Cerebellar nuclear complex (tissue), 1 donor: ENCODE measurements at places on chromosomes 12 and 14.

DNA sequence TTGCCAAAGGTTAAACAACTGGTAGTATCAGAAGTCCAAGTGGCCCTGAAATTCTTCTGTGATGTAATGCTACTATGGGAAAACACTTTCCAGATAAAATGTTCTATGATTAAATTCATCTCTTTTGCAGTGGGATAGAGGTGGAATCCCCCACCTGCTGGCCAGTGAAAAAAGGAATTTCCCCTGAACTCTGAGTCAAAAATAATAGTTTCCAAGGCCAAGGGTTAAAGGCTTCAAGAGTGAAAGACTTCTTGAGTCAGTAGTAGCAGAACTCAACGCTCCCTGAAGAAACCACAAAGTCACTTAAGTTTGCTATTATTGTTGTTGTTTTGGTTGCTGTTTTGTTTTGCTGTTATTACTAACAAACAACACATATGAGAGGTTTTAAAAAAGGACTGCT lies 330.8 kb downstream of the SOX5 start:
- no peak for DNase-seq

GRCh38 chr14:99231850-99232713 lies 39.9 kb downstream of the BCL11B start:
- DNase-seq, result no peak

- DNase-seq, result no peak
Observed at GRCh38 chr12:26988703-26989102, 25.5 kb downstream of the TM7SF3 start.

DNA sequence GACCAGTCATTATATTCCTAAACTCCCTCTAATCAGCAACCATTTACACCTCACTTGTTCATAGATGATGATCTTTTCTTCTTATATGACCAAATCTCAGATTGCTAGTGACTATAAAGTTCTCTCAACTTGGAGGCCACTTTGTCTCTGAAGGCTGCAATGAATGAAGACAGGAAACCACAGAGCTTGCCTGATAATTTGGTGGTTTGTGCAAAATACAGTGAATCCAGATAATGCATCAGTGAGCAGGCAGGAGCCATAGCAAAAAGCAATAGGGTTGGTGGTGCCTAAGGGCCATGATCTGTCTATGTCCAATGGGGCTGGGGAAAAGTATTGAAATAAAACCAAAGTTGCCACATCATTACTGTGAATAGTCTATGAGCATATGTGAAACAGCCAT lies 123.8 kb upstream of the LRFN5 start:
- DNase-seq, result no peak

DNA sequence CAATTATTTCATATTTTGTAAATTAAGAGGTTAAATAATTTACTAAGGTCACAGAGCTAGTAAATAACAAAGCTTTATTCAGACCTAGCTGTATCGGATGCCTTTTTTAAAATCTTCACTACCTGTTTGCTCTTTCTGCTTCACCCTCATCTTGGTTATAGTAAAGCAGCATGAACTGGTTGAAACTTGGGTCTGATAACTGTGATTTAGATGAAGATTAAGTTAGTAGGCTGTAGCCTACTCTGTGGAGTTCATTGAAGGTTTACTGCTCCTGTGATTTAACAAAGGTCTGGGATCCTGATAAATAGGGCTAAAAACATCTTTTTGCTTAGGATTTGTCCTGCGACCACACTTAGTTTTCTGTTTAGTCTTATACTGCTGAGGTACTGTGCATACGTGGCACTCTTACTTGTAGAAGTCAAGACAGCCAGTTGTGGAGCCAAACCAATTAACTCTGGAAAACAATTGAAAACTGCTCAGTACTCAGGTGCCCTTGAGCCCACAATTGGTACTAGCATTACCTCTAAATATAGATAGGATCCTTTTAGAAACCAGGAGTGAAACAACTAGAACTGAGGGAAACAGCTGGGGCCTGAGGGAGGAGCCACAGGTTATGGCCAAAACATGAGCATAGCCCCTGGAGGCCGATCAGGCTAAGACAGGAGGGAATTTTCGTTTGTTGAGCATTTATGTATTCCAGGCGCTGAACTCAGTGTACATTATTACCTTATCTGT lies 2.3 kb downstream of the SPATS2 start:
- no peak for DNase-seq

DNA sequence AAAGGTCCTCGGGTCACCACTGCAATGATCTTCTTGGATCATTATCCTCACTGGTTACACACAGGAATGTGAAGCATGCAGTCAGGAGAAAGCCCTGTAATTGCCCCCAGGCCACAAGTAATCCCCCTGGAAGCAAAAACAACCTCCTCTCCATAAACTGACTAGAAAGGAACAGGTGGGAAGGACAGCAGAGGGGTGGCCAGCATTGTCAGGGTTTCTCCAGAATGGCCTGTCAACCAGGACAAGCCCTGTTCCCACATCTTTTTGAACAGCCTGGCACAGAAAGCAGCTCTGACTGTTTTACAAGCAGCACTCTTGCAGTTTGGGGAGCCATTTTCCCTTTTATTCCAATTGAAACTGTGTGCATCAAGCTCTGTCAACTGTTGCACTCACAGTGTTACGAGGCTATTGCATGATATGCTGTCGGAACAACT lies 36.1 kb downstream of the TMCC3 start:
- no peak for DNase-seq

DNA sequence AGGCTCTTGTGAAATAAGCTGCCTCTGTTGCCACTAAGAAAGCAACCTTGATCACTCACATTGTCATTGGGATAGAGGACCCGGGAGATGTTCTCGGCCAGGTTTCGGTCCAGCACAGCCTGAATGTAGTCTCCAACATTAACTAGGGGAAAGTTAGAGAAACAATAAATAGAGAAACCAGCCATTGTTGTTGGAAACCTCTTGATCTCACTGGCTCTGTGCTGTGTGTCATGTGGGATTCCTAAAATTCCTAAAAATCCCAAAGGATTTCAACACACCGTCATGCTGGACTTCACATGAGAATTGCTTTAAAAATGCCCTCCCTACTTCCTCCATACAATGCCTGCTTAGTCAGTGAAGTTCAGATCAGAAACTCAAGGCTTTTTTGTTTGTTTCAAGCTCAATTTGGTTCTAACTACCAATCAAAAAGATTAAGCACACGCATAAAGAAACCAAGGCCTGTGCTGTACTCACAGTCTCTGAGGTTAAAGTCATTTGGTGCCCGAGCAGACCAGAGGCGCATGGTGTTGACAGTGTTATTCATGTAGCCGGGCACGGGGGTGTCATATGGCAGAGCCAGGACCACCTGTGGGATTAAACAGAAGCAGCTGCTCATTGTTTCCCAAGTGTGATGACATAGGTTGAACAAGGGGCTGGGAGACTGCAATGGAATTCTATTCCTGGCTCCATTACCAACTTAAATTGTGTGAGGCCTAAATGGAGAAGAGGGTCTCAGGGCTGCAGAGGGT lies 23.6 kb downstream of the PYGL start:
- DNase-seq, result no peak

- no peak for DNase-seq
Observed at GRCh38 chr12:97745406-97746101, 282.9 kb downstream of the RMST start.

- DNase-seq, result no peak
Observed at GRCh38 chr12:124167141-124167540, 127.8 kb upstream of the RFLNA start.

GRCh38 chr14:28613532-28613931 lies 153.1 kb upstream of the FOXG1 start:
- no peak for DNase-seq

GRCh38 chr12:47023953-47024352 lies 55.5 kb upstream of the PCED1B start:
- DNase-seq, result no peak

DNA sequence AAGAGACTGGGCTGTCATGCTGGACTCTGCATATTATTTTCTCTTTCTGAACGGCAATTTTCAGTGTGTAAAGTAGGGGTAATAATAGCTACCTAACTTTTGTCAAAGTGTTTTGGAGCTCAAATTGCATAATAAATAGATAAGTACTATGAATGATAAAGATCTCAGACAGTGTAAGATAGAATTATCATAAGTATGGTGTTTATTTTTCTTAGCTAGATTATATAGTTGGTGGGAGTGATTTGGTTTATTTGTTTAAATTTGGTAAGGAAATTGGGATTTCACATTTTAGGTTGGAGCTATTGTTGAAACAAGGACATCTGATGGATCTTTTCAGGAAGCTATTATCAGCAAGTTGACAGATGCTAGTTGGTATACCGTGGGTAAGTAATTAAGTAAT lies 7.4 kb downstream of the ARID4A start:
- DNase-seq, result no peak

GRCh38 chr12:89470741-89471509 lies 53.7 kb downstream of the GALNT4 start:
- DNase-seq, result no peak

GRCh38 chr12:95834572-95834971 lies 24.2 kb upstream of the SNRPF start:
- no peak for DNase-seq

- DNase-seq, result no peak
Observed at GRCh38 chr12:31958569-31959160, 550 bp upstream of the RESF1 start.

- no peak for DNase-seq
Observed at GRCh38 chr12:3727877-3728632, 24.9 kb downstream of the CRACR2A start.

- no peak for DNase-seq
Observed at GRCh38 chr14:87613881-87614280, 379.1 kb downstream of the GALC start.

DNA sequence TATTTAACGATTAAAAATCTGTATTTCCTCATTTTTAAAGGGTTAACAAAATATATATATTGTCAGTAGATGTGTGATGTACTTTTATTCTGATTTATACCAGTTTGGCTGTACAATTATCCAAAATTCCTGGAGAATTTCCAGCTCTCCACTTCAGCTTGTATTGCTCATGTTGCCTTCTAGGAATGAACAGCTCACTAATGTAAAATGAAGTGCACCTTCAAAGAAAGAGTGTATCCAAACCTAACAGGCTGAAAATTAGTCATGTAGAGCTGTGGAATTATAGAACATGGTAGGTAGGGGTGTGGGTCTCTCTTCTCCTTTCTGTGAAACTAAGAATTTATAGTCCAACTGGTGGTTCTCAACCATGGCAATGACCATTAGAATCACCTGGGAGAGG lies 362.0 kb downstream of the ETNK1 start:
- no peak for DNase-seq

DNA sequence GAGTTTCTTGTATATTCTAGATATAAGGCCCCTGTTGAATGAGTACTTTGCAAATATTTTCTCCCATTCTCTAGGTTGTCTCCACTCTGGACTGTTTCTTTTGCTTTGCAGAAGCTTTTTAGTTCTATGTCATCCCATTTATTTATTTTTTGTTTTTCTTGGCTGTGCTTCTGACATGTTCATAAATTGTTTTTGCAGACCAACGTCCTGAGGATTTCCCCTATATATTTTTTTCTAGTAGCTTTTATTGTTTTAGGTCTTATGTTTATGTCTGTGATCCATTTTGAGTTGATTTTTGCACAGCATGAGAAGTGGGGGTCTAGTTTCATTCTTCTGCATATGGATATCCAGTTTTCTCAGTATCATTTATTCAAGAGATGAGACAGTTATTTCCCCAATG lies 70.4 kb upstream of the BTG1 start:
- DNase-seq, result no peak

DNA sequence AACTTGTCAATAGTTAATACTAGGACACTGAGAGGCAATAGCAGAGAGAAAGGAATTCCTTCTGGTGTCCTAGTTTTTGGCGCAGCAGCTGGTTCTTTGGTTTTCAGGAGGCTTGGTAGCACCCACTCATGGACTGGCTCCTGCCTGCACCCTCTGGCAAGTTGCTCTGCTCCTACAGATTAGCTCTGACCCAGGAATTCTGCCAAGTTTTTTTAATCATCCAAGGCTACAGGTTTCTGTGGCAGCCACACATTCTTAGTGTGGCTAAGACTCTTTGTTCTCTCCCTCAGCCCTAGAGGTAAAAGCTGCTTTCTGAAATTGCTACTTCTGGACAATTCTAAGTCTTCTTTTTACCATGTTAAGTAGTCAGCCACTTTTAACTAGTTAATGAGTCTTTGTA lies 72.0 kb upstream of the FKBP4 start:
- DNase-seq, result no peak
